ENCODE measurements at places on chromosomes 12 and 14.

GRCh38 chr14:53715193-53715721 is 241.4 kb downstream of the BMP4 start:
- DNase-seq = no peak

GRCh38 chr12:52528641-52529143 is 8.5 kb upstream of the KRT5 start:
- DNase-seq = no peak

DNA sequence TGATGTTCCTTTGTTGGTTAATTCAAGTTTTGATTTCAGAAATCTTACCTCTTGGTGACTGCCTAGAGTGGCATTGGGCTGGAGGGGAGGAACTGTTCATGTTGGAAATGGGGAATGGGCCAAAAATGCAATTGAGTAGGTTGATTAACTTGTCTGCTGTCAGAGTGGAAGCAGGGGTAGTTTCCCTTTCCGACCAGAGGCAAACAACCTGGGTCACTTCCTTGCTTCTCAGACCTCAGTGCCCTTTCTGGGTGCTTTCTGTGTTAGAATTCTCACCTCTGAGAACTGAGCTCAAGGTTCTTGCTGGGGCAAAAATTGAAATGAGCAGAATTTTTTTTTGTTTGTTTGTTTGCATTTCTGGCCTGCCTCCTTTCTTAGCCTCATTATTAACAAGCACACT is 2.3 kb upstream of the M6PR start:
- no peak for DNase-seq

DNA sequence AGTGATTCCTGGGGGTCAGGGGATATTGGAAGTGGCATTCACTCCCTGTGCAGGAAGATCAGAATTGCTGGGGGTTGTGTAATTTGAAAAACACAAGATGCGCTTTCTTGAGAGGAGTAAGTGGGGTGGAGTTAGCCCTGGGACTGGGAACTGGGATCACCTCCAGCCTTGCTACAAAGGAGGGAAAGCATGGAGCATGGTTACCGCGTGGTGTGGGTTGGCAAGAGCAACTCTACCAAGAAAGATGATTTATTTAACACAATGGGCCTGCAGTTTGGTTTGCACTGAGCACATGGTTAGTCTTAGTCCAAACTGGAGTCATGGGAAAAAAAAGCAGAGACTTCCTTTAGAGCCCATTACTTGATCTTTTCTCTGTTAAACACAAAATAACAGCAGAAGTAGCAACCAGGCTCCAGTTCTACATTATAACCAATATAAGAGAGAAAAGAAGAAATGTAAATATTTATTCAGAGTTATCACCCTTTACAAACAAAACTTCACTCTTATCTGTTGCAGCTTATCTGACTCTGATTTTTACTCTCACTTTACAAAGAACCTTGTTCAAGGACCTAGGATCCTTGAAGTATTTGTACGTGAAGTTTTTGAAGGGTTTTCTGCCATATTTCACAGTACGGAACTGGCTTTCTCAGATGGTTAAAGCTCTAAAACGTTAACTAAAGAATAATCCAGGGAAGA is 2.1 kb upstream of the NIN start:
- no peak for DNase-seq

GRCh38 chr12:115972241-115972640 is 305.3 kb downstream of the MED13L start:
- DNase-seq = no peak

GRCh38 chr14:82510007-82510406 is 976.4 kb upstream of the SEL1L start:
- DNase-seq = no peak

DNA sequence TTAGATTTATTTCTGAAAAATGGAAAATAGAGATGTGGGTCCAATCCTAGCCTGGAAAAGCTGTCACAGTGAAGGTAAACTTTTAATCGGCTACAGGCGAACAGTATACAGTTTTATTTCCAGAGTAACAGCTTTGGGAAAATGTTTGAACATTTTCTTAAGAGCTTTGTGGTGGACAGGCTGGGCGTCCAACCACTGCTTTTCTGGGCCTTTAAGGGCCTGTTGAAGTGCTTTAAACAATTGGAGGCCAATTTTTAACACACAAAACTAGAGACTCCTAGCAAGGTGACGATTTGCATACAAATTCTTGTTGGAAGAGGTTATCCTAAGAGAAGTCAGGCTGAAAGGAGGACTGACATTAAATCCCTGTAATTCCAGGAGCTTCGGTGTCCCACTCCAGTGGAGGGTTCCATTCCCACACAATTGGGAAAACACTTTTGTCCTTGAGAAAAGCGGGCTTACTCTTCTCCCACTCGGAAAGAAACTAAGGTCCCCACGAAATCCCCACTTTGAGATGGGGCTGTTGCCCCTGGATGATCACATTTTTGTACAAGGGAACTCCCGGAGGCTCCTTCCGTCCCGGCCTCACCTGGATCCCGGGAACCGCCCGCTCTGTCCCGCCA is 26.9 kb downstream of the BCL11B start:
- no peak for DNase-seq

GRCh38 chr12:93784339-93785086 is 107.3 kb downstream of the CRADD start:
- DNase-seq = no peak

DNA sequence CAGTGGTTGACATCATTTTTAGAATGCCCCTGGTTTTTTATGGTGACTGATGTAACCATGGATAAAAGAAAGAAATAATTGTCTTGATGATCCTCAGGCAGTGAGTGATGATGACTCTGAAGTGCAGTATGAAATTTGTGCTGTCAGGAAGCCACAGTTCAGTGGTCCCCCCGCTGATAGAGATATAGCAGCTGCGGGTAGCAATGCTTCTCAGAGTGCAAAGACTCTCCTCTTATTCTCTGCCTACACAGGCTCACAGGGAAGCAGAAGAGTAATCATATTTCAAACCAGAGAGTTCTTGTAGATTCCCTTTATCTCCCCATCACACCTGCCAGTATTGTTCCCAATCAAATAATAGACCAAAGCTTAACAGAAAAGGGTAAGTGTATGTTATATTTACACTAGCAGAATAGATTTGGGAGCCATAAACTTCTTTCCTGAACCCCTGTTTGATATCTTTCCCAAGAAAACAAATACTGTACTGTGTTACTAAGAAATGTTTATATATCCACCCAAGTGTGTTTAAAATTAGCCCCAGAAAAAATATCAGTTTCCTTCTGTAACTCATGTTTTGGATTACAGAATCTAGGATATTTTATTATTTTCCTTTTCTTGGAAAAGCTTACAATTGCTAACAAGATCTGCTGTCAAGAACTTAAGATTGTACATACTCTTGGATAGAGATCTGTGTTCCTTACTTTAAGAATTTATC is 1817.4 kb upstream of the FLRT2 start:
- no peak for DNase-seq

GRCh38 chr12:53054112-53054878 is 4.4 kb downstream of the TNS2 start:
- peak; percentile 91 for DNase-seq

GRCh38 chr14:99067927-99068326 is 204.1 kb downstream of the BCL11B start:
- no peak for DNase-seq

DNA sequence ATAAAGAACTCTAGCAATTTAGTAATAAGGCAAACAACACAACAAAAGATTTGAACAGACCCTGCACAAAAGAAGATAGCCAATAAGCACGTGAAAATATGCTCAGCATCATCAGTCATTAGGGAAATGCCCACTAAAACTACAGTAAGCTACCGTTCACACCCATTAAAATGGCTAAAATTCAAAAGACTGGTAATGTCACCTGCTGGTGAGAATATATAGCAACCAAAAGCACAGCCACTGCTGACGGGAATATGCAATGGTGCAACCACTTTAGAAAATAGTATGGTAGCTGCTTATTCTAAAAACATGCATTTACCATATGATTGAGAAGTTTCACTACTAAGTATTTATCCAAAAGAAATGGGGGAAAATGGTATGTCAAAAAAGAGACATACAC is 74.9 kb downstream of the DPF3 start:
- DNase-seq = no peak

GRCh38 chr14:72054911-72055310 is 122.7 kb downstream of the RGS6 start:
- no peak for DNase-seq

DNA sequence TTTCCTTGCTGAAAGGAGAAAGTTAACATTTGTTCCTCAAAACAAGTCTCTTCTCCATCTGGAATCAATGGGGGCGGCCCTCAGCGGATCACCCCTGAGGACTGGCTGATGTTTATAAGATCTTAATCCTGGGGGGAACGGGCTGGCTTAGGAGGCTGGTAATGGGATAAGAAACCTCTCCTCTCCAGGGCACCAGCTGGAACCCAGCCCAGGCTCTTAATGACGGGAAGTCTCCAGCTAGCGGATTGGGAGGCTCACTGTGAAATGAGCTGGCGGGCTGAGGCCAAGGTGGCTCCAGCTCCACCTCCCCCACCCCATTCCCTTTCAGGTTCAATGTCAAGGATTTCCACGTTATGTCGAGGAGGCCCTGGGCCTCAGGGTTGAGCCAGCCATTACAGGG is 1133.0 kb downstream of the VRK1 start:
- DNase-seq = no peak

DNA sequence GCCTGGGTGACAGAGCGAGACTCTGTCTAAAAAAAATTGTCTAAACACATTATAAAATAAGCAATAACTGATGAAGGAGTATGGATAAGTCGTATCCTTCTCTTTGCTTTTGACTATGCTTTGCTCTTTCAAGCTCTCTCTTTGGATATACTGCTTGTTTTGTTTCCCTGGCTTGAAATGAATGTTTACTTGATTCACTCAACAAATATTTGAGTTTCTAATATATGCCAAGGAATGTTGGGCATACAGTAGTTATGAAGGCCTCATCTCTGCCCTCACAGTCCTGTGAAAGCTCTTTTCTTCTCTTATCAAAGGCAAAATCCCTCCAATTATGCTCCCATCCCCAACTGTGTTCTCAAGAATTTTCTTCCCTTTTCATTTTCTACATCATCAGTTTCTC is 123.5 kb downstream of the PTPRR start:
- DNase-seq = no peak

GRCh38 chr12:131622422-131622955 is 88.4 kb upstream of the SFSWAP start:
- DNase-seq = no peak

DNA sequence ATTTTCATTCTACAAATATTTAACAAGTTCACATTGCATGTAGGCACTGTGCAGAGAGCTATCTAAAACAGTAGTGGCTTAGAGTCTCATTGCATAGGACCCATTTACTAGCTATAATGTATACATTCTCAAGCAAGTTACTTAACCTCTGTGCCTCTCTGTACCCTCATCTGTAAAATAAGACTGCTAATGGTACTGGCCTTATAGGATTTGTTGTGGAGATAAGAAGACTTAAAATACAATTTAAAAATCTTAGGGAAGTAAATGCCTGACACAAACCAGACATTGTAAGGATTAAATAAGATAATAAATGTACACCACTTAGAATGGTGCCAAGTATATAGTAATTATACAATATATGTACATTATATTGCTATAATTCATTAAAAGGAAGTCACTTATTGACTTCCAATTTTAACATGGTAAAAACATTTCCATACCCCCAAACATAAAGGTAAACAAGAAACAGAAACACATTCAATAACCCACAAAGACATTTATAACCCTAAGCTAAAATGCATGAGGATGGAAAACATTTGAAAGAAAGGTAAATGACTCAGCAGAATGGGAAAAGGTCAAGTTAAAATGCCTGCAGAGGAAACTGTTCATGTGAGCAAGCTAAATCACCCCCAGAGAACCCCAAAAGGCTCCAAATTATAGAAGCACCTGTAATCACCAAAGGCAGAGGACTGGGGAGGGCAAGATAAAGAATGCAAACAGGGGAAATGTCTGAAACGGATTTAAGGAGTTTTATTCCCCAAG is 30.8 kb downstream of the RPS6KA5 start:
- no peak for DNase-seq

DNA sequence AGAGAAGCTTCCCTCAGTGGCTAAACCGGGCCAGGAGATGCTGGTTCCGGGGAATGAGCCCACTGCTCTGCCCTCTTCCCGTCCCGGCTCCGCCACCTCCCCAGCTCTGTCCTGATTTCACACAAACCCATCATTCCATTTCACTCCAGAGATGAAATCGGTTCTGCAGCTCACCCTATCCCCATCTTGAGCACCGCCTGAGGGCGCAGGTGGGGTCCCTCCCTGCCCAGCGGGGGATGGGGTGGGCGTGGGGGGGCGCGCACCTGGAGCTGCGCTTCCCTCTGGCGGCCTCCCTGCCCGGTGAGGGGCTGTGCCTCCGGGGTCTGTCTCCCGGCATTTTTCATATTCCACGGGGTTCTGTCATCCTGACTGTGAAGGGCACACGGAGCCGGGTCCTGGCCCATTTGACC is 44.7 kb downstream of the NOC4L start:
- no peak for DNase-seq

- no peak for DNase-seq
These were observed 12.1 kb upstream of the BCDIN3D start for GRCh38 chr12:49854976-49855375.

GRCh38 chr12:94603434-94604365 is 46.7 kb downstream of the TMCC3 start:
- peak; percentile 26 for DNase-seq
